ENCODE measurements at places on chromosomes 7 and 10. TPM values are rescaled to one million over a fixed set of nuclear protein-coding genes. Genes with fewer than 3 reads are reported as not detected.

DNA sequence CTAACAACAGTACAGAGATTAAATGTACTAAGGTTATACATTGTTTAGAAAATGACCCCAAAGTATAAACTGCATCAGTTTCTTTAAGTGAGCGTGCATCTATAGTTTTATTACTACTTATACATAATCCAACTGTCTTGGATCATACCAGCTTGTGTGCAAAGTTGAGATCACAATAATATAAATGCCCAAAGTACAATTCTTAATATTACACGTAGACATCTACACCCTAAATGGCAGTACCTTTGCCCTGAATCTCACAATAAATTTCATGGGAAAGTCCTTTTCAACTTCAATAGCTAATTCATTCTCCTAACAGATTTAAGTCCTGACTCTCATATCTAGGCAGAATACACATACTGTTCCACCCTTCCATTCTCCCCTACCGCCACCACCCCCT, 11.8 kb downstream of the SCIN start:
- DNase-seq: no peak

DNA sequence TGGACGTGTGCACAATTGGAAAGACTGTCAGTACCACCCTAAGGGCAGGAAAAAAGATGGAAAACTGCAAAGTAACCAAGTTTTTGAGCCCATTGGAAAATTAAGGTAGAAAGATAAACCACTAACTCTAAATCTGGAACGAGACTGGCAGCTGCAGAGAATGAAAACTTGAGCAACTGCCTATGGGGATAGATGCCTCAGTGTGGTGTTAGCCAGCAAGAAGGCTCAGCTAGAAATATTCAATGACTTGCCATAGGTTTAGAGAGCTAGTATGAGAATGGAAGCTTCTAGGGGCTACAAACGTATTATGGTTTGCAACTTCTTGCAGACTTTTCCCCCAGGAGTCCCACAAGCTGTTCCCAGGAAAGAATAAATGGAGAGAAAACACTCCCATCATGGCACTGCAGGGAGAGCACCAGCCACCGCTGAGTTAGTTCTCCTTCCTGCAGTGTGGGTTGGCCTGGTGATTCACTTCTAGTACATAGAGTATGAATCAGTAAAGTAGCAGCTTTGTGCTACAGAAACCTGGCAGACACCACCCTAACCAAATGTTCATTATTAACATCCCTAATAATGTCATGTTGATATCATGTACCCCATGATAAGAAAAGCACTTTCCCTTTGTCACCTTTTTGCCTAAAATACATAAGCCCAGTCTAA, 372.4 kb upstream of the VWC2 start:
- no peak for DNase-seq

- DNase-seq: no peak
Measured at GRCh38 chr7:70165477-70166170, 567.3 kb downstream of the AUTS2 start.

GRCh38 chr10:42593284-42593683, 45.1 kb downstream of the ZNF33B start:
- DNase-seq: no peak

DNA sequence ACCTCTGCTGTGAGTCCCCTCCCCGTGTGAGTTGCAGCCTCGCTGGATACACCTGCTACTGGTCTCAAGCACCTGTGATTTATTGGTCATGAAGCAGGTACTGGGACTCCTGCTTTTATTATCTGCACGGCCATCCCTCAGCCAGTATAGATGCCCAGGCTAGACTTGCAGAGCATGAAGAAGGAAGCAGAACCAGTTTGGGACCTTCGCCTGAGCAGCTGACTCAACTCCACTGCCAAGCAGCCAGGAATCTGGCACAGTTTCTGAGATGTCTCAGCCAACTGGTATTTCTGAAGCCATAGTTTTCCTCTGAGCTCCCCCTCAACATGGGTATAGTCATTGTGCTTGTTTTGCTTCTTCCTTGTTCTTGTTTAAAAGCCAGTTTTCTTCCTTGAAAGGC, 28.0 kb upstream of the SLC39A12 start:
- DNase-seq: no peak

Gene MYH16
- 0.13 TPM for total RNA-seq
